ENCODE measurements at places on chromosomes 4 and X.

DNA sequence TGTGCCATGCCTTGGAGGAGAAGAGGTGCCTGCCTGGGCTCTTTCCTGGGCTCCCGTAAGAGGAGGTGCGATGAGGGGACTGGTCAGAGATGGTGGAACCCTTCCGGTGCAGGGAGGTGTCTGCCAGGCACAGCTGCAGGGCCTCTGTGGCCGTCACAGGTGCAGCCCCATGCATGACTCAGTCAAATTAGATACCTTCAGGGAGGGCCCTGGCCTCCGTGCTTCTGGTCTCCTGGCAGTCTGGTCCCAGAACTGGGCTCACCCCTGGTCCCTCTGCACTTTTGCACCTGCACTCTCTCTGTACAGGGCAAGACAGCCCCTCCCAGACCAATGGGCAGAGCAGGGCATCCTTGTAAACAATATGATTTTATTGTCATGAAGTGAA, 49.9 kb upstream of the LRPAP1 start:
- DNase-seq, result no peak

DNA sequence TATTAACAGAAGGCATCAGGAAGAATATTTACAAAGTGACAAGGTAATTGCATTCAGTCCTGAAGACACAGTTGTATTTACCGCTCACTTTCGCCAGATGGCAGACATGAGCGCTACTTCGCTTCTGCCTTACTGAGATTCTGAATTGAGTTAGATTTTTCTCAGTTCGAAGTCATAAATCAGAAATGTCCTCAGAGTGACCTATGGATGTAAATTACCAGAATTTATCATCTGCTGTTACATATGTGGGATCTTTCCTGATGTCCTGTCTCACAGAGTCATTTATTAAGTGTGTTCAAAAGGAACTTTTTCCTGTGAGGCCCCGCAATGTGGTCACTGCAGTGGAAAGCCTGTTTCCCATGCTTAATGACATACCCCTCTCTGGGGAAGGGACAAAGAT, 97.3 kb upstream of the DCLK2 start:
- peak; percentile 49 for DNase-seq

DNA sequence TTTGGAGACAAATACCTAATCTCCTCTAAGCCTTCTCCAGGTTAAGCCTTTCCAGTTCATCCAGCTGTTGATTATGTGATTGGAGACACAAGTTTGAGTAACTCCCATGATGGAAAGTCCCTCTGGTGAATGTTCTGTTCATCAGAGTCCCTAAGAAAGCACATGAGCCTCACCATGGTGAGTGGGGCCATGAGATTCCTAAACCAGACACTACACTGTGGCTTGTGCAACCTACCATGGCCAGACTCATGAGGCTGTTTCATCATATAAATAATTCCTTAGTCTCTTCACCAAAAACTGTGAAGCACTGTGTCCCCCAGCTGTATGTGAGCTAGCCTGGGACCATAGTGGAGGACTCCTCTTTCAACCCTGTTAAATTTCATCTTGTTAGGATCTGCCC, 14.4 kb downstream of the PKD2 start:
- DNase-seq, result peak; percentile 29

DNA sequence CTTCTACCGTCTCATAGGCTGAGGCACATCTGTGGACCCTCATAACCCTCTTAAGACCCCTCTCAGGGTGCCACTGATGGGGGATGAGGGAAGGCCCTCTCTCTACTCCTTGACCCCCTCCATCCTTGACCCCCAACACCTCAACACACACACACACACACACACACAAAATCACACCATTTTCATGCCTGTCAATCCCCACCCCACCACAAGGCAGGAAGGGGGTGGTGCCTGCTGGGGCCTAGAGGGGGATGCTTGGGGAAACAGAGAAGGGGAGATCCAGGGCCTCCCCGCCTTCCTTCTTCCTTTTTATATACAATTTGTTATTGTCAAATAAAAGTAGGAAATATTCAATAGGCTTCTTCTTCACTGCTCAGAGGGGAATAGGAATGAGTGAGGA, 1.2 kb upstream of the EBP start:
- no peak for DNase-seq

DNA sequence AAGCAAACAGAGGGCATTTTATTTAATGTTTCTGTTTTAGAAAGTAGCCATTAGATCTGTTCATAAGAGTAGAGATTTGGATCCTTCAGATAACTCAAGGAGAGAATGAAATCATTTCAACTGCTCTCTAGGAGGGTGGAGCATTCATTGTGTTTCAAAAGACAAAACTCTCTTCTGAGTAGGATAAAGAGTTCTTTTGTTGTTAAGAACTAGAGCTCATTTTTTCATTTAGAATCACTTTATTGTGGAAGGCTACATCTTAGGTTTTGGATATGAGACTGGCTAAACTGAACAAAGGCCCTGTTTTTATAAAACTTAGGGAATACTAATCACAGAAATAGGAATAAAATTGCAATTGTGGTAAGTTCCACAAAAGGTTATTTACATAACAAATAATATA, 193.9 kb upstream of the PCDH10 start:
- no peak for DNase-seq

- no peak for DNase-seq
Observed at GRCh38 chr4:84852081-84852480, 114.4 kb downstream of the WDFY3 start.

DNA sequence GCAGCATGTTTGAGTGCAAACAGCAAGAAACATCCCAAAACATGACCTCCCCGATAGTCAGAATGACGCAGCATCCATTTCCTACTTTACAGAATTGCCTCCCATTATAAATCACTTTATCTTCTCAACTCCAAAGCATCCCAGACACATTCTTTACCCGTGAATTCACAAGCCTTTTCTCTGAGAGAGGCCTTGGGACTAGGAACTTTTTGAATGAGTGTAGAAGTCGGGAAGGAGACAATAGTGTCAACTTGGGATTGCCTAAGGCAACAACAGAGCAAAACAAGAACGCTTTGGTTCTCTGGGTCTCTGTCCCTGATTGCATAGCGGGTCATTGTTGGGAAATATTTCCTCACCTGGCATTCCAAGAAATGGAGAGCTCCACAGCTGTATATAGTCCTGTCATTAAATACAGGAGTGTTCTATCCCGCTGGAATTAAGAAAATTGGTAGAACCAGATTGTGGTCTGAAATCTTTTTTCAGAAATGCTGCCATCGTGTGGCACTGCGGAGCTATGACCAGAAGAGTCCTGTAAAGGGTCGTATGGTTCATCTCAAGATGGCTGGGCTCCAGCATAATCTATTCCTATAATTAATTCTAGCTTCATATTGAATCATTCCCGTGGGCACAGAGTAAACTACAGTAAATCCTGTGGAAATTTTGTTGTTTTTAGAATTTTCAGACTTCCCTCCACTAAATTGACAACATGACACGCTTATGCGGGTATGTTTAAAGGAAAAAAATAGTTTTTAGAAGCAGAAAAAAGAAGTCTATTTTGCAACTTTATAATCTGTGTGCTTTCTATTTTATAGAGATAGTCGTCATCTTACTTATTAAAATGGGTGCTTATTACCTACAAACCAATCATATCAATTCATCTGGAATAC, 2.0 kb upstream of the SPP1 start:
- peak; percentile 70 for DNase-seq

DNA sequence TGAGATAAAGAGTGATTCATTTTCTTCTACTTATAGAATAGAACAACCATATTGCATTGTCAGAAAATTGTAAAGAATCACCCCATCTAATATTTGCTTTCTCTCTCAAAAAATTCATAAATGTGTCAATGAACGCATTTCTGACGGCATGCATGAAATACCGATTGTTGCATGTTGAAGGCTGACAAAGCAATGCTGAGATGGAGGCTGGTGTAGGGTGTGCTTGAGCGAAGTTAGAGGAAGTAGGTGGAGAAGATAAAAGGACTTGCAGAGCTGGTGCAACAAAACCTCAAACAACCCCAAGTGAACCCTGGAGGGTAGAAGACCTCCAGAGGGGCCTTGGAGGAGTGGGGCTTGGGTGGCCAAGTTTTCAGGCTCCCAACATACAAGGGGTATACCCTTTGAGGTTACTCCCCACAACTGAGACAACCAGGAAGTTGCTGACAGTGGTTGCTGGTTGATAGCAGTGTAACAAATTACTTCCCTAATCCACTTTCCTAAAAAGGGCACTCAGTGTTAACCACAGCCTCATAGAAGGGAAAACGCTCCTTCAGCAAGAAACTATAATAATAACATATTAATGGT, 452.7 kb downstream of the NLGN4X start:
- DNase-seq, result peak; percentile 79

DNA sequence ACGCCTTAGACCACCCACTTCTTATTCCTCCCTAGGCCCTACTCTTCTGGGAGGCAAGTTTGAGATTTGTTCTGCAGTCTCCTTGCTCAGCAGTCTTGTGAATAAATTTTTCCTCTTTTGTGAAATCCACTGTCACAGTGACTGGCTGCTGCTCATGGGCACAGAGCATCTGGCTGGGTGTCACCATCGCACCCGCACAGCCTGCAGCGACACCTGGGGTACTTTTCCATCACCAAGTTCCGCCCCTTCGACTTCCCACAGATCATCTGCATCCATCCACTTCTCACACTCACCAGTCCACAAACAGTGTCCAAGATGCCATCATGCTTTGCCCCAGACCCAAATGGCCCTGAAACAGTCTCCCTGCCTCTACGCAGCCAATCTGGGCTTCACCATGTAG, 36.4 kb upstream of the AFAP1 start:
- DNase-seq, result no peak

- no peak for DNase-seq
Observed at GRCh38 chrX:7286168-7286837, 138.3 kb upstream of the PUDP start.

GRCh38 chrX:130103605-130104004, 6.7 kb downstream of the ELF4 start:
- no peak for DNase-seq

DNA sequence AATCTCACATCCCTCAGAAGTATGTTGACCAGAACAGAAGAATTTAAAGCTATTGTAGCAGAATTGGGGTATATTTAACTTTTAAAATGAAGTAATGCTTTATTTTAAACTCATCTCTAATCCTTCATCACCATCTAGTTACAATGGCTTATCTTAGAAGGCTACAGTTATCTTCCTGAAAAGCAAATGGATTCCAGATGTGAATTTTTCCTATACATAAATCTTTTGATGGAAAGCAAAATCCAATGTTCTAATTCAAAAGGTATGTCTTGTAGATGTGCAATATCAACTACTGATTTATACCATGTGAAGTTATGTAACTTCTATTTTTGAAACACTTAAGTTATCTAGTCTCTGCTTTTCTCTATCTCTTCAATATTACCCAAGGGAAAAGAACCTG, 47.6 kb downstream of the CCNG2 start:
- no peak for DNase-seq

DNA sequence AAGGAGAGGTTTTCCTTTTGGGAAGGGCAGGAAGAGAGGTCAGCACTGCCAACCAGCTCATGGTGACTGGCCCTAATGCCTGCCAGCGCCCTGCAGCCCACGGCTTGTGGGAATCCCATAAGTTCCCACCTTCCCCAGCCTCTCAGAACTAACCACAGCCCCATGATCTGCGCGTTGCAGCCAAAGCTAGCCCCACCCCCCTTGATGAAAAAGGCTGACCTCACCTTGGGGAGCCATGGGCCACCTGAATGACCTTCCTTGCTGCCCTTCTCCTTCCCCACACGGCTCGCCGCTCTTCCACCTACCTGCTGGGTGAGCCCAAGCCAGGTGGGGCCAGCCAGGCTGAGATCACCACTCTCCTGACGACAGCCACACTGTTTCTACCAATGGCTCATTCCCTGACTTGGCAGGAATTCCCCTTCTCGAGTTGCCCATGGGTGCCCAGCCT, 3.9 kb upstream of the ELF4 start:
- DNase-seq, result no peak

DNA sequence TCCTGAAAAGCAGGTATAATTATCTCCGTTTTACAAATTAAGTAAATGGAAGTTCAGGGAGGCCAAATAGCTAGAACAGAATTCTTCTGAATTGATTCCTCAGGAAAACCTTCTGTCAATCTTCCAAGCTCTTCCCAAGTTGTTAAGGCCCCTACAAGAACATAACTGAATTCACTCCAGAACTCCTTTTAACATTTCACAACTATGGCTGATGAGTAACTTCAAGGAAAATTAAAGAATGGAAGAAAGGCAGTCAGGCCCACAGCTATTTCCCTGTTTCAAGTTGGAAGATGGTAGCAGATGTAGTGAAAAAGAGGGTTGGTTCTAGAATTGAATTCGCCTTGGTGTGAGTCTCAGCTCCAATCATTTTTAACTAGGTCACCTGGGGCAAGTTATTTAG, 15.9 kb downstream of the SETD7 start:
- DNase-seq, result no peak

DNA sequence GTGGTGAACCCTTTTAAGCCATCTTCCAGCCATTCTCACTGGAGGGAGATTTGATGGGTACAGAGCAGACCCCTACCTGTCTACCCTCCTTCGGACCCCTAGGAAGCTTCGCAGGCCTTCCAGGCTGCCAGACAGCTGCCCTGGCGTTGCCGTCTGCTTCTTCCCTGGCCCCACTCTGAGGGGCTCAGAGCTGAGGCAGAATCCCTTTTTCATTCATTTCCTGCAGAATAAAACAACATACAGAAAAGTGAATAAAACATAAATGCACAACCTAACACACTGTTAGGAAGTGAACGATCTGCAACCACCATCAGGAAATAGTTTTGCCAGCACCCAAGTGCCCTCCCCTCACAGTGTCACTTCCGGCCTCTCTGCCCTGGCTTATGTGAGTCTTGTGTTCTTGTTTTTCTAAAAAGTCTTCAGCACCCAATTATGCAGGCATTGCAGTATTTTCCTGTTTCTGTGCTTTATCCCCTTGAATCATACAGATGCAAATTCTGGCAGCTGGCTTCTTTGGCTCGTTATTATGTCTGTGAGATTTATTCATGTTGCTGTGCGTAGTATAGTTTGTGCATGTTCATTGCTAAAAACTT, 5.6 kb upstream of the ADD1 start:
- peak; percentile 65 for DNase-seq

- no peak for DNase-seq
Observed at GRCh38 chr4:133498149-133498548, 349.1 kb downstream of the PCDH10 start.

All from inflammatory macrophage (primary cell).